ENCODE measurements at places on chromosomes 4 and X.

DNA sequence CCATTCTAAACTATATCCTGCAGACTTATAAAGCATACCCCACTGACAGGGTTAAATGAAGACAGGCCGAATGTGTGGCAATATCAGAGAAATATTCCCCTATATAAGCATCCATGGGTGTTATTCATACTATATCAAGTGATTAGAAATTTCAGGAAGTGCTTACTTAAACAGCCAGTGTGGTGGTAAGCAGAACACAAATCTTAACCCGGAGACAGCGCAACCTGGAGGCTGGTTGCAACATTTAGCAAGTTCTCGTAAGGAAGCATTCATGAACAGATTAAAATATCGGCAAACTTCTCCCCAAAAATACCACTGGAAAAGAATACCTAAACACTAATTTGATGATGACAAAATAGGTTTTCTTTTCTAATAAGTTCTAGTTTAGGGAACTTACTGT lies 261.2 kb downstream of the CBLL2 start:
- no peak for DNase-seq

DNA sequence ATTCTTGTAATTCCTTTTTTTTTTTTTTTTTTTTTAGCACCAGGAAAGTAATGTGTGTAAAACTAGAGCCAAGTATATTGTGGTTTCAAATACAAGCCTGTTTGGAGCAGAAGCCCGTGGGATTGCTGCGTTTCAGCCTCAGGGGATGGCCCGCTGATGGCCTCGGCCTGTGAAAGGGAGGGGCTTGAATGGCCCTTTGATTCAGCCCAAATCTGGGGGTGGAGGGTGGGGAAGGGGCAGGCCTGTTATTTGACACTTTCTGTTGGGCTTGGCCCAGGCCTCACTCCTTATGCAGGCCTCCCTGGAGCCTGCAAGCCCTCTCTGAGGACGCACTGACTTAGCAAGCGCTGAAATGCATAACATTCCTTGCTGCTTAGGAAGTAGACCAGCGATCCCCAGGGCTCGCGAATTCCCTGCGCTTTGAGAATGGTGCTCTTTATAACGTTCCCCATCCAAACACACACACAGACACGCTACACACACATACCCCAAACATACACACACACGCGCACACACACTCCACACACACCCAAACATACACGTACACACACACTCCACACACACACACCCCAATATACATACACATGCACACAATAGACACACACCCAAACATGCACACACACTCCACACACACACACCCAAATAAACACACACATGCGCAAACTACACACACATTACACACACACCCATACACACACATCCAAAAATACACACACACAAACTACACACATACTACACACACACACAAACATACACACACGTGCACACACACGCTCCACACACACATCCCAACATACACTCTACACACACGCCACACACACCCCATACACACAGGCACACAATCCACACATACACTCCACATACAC lies 29.6 kb downstream of the TLR10 start:
- DNase-seq: peak; percentile 66

- no peak for DNase-seq
Observed at GRCh38 chr4:167119392-167119791, 114.9 kb downstream of the SPOCK3 start.

- DNase-seq: no peak
Observed at GRCh38 chrX:119229253-119229615, 6.9 kb upstream of the PGRMC1 start.

DNA sequence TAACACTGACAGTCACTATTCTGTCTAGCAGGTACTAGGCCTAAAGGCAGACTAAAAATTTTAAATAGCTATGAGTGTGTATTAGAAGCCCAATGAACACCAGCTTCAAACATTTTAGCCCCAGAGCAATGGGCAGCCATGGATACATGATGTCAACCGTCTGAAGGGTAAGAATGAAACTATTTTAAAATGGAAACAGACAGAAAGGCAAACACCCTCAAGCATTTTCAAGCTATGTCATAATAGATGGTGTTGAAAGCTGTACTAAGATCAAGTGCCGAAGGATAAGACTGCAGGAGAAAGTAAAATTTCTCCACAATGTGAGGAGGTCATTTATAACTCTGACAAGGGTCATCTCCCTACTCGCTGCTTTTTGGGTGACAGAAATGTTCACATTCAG lies 225.0 kb downstream of the COL25A1 start:
- DNase-seq: no peak

GRCh38 chr4:141127884-141128283 lies 5.4 kb downstream of the RNF150 start:
- no peak for DNase-seq

- no peak for DNase-seq
Observed at GRCh38 chr4:114386637-114387233, 211.9 kb upstream of the UGT8 start.

DNA sequence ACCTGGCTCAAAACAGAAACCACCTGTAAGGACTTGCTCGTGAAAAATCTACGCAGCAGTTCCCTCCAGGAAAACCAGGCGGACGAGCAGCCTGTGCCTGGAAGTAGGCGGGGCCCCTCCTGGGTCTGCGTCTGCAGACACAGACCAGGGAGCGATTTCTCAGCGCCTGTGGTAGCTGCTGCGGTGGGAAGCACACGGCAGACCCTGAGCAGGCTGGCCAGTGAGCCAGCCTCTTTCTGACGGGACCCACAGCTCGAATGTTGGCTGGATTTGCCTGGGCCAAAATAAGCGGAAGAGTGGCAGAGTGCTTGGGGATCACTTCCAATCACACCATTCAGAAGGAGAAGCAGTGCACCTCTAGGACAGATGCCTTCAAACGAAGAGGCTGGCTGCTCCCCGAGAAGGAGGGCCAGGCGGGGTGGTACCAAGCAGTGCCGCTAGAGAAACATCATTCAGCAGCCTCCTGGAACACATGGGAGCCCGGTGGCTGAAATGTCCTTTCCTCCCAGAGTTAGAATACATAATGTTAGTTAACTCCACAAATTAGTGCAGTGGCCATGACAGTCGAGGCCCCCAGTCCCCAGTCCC lies 85.9 kb downstream of the GATB start:
- DNase-seq: no peak
